Stimulated activated CD4-positive, alpha-beta T cell treated with anti-CD3 and anti-CD28 coated beads, Interleukin-12 subunit alpha, Interleukin-12 subunit beta, amount 100 ng/mL, for 4 hours (primary cell): ENCODE measurements at places on chromosomes 2 and 18.

- DNase-seq, result no peak
Measured at GRCh38 chr2:205047273-205047839, 502.1 kb downstream of the PARD3B start.

- DNase-seq, result no peak
Measured at GRCh38 chr2:108194409-108195132, 45.2 kb upstream of the SULT1C3 start.

- DNase-seq, result no peak
Measured at GRCh38 chr18:79896738-79897137, 54.7 kb downstream of the SLC66A2 start.

DNA sequence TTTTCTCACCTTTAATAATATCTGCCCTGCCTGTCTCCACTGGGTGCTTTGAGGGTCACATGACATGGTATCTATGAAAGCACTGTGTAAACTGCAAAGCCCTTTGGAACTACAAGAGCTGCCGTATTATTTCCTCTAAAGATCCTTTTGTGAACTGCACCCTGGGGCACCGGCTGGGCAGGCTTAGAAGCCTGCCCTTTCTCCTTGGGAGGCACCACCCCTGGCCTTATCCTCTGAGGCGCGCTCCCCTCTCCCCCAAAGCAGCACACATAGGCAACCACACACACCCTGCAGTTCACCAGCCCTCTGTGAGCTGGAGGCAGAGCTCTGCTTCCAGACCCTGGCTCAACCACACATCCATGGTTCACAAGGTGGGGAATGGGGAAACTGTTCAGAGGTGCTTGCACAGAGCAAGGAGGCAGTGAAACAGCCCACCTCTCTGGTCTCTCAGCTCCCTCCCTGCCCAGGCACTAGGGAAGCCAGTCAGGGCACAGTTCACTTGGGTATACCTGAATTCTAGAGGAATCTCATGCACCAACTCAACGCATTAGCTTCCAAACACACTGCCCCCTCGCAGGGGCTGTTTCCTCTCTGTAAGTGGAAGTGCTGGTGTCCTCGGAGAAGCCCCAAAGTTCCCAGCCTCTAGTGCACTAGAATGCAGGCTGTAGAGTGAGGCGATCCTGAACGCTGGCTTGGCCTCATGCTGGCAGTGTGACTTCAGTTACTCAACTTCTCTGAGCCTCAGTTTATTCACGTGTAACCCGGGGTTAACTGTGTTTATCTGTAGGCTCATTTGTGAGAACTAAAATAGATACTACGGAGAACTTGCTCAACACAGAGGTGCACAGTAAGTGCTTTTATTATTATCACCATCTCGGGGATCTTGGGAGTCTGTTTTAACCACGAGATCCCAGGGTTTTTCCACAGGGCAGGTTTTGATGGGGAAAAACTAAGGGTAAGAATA lies 11.0 kb downstream of the SIGLEC15 start:
- DNase-seq, result no peak

GRCh38 chr2:37664231-37664643 lies 7.2 kb downstream of the CDC42EP3 start:
- no peak for DNase-seq

DNA sequence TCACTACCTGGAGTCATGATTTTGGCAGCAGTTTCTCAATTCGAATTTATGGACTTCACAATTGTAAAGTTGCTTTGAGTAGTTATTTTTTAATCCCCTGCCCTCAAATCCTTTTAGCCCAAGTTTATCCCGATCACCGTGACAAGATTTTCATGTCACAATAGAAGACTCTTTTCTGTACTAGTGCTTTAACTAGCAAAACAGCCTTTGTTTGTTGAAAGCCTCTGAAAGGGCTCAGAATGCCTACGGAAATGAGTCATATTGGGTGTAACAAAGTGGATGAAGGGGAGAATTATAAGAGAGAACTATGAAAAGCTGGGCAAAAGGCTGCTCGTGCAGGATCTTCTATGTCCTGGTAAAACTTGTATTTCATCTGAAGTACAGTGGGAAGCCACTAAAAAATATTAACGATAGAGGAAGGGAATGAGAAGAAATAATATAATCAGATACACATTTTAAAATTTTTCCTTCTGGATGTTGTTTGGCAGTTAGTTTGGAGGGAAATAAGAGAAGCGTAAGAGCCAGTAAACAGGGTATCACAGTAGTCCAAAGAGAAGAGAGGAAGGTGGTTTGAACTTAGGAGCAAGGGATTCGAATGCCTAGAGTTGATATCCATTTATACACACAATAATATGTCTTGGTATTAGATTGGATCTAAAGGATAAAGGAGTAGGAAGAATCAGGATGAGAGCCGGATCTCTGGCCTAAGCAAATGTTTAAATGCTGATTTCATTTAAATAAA lies 114.9 kb downstream of the GALNT13 start:
- DNase-seq, result no peak

DNA sequence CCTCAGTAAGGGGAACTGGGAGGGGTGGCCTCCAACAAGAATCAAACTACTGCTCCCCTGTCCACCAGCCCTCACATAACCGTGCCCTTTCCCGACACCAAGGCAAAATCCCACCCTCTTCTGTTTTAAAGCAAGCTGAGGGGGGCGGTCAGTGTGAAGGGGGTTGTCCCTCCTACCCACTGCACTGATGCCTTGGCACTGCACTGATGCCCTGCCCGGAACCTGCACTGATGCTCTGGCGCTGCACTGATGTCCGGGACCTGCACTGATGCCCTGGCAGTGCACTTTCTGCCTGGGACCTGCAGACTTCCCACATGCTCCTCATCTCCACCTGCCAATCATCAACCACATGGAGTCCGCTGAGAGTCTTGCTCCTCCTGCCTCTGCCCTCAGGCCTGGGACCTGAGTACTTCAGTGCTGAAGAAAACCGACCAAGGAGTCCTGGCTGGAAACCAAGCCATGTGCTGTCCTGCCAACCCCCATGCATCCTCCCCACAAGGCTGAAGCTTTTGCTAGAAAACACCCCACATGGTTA lies 179.5 kb downstream of the SMAD2 start:
- DNase-seq, result no peak

DNA sequence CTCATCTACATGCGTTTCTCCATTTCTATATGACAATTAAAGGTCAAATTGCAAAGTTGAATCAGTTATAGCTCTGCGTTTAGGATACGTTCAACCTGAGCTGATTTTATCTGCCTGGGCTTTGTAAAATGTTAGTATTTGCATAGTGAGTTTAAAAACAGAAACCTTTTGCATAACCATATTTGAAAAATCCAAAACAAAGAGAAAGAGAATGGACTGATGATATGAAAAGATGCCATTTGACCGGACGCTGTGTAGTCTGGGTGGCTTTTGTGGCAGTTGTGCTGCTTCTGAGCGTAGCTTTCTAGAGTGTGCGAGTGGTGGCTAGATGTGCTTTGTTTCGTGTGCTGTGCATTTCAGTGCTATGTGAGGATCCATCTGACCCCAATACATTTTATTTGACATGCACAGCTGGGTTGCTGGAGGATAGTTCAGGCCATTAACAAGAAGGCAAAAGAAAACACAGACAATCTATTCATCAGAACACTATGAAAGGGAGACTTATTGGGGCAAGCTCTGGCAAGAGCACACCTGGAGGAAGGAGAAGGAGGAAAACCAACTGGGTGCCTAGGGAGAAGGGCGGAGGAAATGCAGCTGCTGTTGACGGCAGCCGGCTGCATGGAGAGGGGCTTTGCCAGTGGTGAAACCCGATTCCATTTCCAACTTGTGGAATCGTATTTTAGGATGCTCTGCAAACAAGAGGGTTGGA lies 126.8 kb downstream of the ACOXL start:
- no peak for DNase-seq

DNA sequence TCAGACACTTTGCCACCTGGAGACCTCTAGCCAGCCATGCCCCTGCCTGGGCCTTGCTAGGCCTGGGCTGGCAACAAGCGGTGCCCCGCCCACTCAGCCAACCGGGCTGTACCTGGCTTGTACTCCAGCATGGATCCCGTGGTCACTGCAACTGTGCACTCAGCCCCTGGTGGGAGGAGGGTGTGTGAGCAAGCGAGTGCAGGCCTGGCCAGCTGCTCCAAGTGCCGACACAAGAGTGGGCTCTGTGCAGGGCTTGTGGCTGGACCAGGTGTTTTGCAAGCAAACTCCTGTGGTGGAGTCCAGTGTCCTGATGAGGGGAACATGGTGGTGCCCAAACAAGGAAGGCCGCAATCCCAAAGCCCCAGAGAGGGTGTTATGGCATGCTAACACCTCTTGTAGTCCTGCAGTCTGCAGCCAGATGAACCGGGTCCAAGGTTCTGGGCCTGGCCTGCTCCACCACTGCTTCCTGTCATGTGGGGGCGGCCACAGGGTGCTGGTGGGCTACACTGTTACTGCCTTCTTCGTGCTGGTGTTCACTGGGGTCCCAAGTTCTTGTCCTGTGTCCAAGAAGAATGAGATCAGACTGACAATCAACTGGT lies 60.1 kb upstream of the CD28 start:
- DNase-seq, result no peak

- DNase-seq, result no peak
Measured at GRCh38 chr2:102046135-102046986, 54.6 kb downstream of the IL1R2 start.

- DNase-seq, result peak; percentile 26
Measured at GRCh38 chr2:237475704-237476141, 11.3 kb upstream of the MLPH start.

- DNase-seq, result no peak
Measured at GRCh38 chr18:77223653-77224052, 26.0 kb upstream of the GALR1 start.

GRCh38 chr2:212893216-212893615 lies 258.2 kb downstream of the IKZF2 start:
- DNase-seq, result no peak

GRCh38 chr2:8268172-8268783 lies 413.6 kb upstream of the ID2 start:
- no peak for DNase-seq

DNA sequence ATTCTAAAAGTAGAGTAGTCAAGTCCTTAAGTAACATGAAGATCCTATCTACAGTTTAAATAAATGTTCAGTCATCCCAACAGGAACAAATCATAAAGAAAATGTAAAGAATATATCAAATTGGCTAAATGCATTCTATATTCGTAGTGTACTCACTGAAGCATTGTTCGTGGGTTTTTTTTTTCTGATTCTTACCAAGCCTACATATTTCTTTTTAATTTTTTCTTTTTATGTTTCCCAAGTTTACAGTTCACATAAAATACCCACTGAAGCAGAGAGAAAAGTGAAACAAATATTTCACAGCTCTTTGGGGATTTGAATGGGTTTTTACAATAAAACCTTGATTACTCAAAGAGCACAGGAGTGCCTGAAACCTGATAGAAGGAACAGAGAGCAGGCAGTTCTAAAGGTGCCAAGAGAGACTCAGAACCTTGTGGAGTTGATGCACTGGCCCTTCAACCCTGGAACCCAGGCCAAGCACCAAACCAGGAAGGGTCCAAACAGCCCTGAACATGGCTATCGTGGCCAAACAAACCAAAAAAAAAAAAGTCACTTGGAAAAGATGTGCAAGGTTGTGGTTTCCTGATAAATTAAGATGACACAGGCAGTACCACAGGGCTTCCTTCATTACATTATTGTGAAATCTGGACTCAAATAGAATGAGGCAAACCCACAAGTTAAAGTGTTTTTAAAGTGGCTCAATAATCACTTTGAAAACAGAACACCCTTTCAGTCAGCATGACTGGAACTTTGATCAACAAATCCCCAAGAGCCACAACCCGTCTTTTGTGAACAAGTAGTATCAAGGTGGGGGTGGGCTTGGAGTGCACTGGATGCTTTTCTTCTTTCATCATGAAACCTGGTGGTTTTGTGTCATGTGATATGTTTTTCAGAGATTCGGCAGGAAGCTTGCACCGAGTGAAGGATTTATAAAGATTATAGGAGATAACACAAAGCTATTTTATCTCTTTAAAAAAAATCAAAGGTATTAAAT lies 245.0 kb upstream of the FN1 start:
- no peak for DNase-seq

- no peak for DNase-seq
Measured at GRCh38 chr2:150485871-150486538, 1.5 kb downstream of the RND3 start.

- no peak for DNase-seq
Measured at GRCh38 chr18:79741362-79741700, 56.4 kb upstream of the KCNG2 start.

- DNase-seq, result no peak
Measured at GRCh38 chr2:220419647-220420046, 792.2 kb downstream of the SLC4A3 start.

DNA sequence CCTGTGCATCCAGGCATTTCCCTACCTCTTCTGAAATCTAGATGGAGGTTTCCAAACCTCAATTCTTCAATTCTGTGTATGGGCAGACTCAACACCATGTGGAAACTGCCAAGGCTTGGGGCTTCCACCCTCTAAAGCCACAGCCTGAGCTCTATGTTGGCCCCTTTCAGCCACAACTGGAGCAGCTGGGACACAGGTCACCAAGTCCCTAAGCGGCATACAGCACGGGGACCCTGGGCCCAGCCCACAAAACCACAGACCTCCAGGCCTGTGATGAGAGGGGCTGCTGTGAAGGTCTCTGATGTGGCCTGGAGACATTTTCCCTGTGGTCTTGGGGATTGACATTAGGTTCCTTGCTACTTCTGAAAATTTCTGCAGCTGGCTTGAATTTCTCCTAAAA lies 255.4 kb downstream of the TDRD15 start:
- no peak for DNase-seq

- DNase-seq, result no peak
Measured at GRCh38 chr18:72409903-72410302, 134.2 kb downstream of the CBLN2 start.

DNA sequence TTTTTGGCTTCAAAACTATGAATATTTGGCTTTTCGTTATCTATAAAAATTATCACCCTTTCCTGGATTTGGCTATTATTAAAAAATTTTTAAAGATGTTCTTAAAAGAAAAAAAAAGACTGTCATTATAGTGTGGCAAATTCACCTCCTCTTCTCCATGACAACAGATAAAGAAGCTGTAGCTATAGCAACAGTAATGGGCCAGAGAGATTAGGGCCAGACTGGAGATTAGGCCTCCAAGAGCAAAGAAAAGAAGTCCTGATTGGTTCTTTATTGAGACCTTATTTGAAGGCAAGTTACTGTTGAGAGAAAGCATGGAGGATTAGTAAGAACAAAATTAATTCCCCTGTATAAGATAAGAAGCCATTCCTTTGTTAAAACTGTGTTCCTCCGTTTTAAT lies 812.5 kb downstream of the DCC start:
- DNase-seq, result no peak

GRCh38 chr2:212595036-212595654 lies 56.5 kb upstream of the ERBB4 start:
- no peak for DNase-seq

GRCh38 chr2:67854798-67855197 lies 208.0 kb downstream of the C1D start:
- DNase-seq, result no peak

- DNase-seq, result no peak
Measured at GRCh38 chr2:14654835-14655282, 22.3 kb downstream of the LRATD1 start.

DNA sequence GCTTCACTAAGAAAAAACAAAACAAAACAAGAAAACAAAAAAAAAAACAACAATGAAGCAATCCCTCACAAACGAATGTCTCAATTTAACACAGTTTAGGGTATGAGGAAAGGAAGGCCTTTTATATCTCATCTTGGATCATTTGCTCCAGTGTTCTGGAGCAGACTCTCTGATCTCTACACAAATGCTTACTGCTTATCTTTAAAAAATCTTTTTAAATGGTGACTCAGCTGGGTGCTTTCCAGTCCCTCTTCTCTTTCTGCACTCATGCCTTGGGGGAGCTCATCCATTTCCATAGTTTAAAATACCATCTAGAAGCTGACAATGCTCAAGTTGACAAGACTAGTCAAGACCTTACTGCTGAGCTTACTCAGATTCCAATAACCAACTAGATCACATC lies 56.2 kb downstream of the ETAA1 start:
- no peak for DNase-seq
